GM23248 (cell line): ENCODE measurements at places on chromosomes 7 and 10. TPM values are rescaled to one million over a fixed set of nuclear protein-coding genes. Genes with fewer than 3 reads are reported as not detected.

FAM131B gene
- 3.0 TPM in 2 replicates for total RNA-seq

IDE gene
- total RNA-seq, result 22.8 and 26.4 TPM in 2 replicates

DNA sequence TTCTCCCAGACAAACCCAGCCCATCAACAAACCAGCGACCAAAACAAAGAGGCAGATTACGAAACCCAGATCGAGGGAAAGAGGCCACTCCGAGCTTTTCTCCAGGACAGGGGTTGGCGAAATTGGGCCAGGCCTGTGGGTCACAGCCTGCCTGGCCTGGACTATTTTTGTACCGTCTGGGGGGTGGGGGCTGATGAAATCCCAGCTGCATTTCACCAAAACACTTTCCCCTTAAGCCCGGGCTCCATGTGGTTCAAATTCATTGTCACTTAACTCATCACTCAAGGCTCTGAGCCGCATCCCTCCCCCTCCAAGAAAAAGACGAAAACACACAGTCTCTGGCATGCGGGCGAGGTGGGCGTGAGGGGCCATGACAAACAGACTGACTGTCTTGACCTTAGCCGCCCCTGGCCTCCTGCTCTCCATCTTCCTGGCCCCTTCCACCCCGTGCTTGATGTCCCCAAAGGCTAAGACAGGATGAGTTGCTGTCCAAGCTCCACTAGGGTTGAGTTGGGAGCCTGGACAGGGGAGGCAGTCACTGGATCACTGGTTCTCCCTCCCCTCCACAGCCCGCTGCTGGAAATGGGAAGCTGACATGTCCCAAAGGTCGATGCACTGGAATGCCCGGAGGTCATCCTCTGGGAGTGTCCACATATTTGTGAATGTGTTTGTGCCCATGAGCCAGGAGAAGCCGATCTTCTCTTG, 19.2 kb downstream of the TMEM270 start:
- DNase-seq, result peak; percentile 72

DNA sequence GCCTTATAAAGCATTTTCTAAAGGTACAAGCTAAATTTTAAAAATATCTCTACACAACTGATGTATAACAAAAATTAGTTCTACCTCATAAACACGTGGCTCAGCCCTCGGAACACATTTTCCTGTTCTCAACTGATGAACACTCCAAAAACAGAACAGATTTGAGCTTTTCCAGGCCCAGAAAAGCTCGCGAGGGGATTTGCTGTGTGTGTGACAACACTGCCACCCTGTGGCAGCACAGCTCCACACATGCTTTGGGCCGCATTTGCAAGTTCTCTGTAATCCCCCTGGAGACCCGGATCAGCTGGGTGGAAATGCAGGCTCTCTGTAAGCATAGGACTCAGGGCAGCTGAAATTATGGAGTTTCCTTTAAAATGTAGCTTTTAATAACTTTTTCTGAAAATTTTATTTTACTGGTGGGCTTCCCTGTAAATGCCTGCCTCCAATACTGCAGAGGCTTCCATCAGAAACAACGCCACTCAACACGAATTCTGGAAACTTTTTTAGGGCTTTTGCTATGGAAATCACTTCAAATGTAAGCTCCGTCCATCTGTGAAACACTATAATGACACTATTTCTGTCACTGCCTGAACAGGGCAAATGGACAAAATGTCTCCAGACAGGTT, 155.5 kb downstream of the COBL start:
- DNase-seq, result peak; percentile 79
